CD4-positive, alpha-beta memory T cell (primary cell): ENCODE measurements at places on chromosomes 16 and 17.
A peak's percentile ranks its signal among the peaks of the same experiment; 100 is the strongest.

GRCh38 chr16:30786936-30787612, at the start of gene ZNF629:
Gene ZNF629, minus strand, starts transcription at chr16:30787205. Its CDS starts 2,723 bp downstream, at chr16:30784482.
- no peak for DNase-seq

GRCh38 chr16:4313563-4314531, 2.0 kb upstream of the GLIS2 start:
- DNase-seq = peak; percentile 15

DNA sequence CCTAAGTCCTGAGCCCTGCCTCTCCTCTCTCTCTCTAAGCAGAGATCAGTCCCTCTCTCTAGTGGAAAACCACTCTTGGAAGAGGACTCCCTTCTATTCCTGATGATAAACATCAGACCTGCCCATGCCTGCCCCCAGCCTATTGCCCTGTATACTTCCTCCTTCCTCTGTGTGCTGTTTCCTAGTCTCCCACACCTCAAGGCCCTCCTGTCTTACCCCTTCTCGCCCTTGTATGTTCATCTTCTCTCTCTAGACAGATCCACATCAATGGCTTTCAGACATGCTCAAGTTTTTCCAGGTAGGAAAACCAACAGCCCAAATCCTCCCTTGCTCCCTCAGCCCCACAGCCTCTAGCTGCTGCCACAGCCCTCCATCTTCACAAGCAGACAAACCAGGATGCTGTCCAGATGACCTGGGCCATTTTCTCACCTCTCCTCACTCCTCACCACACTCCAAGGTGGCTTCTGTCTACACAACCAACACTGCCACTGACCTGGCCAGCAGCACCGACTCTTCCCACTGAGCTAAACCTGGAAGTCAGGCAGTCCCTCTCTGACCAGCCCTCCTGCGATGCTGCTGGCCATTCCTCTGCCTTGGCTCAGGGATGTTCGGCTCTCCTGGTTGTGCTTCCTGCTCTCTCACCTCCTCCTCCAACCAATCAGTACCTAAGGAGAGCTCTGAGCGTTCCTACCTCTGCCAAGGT, 36.3 kb downstream of the MARF1 start:
- DNase-seq = no peak

- no peak for DNase-seq
Measured at GRCh38 chr17:64544742-64545141, 38.0 kb downstream of the CEP95 start.

DNA sequence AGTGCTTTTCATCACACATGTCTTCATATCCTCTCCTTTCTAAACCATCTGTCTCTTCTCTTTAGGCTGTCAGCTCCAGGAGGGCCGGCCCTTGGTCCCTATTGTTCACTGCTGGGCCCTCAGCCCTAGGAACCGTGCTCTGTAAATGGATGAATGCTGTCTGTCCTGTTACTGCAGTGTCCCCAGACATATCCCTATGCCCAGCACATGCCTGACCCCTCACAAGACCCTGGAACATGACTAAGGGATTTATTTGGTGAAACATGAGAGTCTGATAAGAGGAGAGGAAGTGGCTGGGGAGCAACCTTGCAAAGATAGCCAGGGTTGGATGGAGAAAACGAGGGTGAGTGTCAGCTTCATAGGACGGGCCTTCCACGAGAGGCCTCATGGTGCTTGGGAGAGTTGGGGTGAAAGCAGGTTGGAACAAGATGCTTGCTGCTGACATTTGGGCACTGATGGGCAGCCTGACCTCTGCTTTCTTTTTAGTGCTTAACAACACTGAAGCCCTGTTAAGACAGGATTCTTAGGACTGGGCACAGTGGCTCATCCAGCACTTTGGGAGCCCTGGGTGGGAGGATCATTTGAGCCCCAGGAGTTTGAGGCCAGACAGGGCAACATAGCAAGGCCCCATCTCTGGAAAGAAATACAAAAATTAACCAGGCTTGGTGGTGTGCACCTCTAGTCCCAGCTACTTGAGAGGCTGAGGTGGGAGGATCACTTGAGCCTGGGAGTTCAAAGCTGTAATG, 39.0 kb downstream of the ABCC1 start:
- no peak for DNase-seq

- no peak for DNase-seq
Measured at GRCh38 chr16:2954656-2955381, 9.3 kb upstream of the KREMEN2 start.

DNA sequence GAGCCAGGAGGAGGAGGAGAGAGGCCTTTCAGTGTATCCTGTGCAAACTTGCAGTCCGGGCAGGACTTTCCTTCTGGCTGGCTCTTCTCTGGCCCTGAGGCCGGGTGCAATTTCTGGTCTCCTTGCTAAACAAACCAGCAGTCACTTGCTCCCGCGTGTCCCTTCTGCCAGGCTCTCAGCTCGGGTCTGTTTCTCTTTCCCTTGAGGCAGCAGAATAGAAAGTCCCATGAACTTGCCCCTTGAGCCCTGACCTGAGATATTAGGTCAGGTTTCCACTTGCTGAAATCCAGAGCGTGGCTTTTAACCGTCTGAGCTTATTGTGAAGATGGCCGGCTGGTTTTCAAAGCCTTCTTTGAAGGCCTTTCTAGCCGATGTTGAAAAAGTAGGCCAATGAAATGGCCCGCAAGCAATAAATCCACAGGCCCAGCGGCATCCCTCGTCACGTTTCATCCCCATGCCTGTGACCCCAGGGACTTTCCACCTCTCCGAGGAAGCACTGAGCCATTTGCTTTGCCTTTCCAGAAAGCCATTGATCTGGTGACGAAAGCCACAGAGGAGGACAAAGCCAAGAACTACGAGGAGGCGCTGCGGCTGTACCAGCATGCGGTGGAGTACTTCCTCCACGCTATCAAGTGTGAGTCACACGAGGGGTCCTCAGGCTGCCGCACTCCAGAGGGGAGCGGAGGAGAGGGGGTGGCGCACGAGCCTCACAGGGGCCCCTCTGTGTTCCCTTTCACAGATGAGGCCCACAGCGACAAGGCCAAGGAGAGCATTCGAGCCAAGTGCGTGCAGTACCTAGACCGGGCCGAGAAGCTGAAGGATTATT, 4.5 kb downstream of the VPS4A start:
- DNase-seq = no peak

GRCh38 chr17:17935321-17936271, 36.6 kb downstream of the TOM1L2 start:
- no peak for DNase-seq

- no peak for DNase-seq
Measured at GRCh38 chr16:52498328-52499059, 48.4 kb downstream of the TOX3 start.

DNA sequence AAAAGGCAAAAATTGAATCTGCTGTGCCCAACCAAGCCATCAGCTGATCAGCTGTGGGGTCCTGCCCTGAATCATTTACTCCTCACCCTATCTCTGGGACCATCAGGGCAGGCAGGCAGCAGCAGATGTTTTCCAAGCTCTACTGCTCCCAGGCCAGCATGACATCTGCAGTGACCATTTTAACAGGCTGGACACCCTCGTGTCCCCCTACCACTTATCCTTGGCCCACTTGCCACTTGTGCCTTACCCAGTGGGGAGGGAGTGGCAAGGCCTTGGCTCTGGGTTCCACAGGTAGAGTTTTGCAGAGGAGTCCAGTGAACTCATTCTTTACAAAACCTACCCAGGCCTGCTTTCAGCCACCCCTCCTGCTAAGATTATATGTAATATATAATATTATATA, 12.0 kb upstream of the CA4 start:
- DNase-seq = no peak

DNA sequence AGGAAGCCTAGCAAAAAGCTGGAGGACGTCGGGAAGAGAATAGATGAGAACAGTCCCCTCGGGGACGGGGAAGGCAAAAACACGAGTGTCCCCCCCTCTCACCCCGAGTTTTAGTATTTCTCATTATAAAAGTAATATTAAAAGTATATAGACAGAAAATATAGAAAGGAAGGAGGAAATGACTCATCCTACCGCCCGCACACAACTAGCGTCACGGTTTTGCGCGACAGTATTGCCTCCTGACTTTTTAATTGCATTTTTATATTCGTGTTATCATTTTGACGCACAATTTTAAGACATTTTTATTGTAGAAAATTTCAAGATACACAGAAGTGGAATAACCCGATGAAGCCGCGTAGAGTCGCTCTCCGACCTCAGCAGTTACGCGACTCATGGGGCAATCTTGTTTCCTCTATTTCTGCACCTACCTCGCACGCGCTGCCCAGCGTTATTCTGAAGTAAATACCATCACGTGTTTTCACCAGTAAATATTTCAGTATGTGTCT, 652 bp upstream of the SLC25A19 start:
- no peak for DNase-seq

DNA sequence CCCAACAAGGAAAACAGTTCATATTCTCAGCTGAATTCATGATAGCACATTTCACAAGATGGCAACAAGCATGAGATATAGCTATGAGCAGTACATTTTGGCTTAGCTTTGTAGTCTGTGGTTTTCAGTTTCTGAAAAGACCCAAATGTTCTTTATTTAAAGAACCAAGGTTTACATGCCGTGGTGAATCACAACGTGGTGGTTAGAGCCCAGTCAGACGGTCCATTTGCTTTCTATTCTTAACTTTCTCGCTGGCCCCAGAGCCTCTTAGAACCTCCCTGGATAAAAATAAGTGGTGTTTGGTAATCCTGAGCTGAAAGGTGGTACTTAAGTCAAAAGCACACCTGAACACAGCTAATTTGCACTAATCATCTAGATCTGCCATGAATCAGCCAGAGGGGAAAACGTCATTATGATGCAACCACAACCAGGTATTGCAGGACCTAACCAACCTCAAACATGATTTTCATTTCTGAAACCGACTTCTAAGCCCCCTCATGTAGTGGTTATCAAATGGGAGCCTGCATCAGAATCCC, 18.6 kb upstream of the HAPSTR1 start:
- no peak for DNase-seq

- no peak for DNase-seq
Measured at GRCh38 chr17:79176792-79177601, 102.4 kb downstream of the ENGASE start.

GRCh38 chr17:38448208-38448771, 20.0 kb downstream of the ARHGAP23 start:
- DNase-seq = no peak

DNA sequence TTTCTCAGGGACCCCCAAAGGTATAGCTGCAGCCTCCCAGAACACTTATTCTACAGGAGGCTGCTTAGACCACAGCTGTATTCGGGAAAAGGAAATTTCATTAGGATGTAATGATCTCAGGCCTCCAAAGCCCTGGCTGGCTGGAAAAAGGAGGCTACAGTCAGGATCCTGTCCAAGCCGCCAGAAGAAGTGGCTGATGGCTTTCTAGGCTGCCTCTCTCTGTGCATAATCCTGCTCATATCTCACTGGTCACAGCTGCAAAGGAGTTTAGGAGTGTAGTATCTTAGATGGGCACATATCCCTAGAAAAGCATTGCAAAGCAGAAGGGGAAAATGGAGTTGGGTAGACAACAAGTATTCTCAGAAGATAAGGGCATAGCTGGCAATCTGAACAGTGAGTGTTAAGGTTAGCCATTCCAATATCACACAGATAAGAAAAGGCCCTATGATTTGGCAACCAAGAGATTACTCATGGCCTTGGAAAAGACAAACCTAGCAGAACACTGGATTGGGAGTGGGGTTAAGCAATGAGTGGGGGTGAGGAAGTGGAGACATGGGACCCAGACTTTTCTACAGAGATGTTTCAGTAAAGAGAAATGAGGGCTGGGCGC, 26.0 kb upstream of the PRKCA start:
- DNase-seq = no peak

- no peak for DNase-seq
Measured at GRCh38 chr17:32259586-32259985, 6.0 kb upstream of the RHBDL3 start.

DNA sequence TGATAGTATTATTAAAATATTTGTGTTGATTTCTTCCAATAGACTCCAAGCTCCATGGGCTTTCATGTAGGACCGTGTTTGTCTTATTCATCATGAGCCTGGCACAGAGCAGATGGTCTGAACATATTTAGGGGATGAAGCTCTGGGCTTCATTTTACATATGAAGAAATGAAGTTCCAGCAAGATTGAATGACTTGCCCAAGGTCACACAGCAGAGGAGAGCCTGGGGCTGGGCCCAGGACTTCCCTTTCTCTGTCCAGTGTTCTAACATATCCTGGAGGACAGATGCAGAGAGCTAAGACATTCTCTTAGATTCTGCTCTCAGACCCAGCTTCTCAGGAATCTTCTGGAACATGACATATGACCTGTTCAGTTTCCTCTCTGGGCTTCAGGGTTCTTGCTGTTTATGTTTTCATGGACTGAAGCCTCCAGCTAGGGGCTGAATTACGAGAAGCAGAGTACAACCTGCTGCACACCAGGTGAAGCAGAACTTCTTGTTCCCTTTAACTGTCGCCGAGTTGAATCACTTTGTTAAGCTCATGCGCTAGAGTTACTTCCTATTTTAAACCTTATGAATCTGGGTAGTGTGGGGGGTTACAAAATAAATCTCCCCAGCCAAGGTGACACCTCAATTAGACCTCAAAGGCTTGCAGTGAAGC, 53.6 kb downstream of the GPRC5B start:
- DNase-seq = no peak

DNA sequence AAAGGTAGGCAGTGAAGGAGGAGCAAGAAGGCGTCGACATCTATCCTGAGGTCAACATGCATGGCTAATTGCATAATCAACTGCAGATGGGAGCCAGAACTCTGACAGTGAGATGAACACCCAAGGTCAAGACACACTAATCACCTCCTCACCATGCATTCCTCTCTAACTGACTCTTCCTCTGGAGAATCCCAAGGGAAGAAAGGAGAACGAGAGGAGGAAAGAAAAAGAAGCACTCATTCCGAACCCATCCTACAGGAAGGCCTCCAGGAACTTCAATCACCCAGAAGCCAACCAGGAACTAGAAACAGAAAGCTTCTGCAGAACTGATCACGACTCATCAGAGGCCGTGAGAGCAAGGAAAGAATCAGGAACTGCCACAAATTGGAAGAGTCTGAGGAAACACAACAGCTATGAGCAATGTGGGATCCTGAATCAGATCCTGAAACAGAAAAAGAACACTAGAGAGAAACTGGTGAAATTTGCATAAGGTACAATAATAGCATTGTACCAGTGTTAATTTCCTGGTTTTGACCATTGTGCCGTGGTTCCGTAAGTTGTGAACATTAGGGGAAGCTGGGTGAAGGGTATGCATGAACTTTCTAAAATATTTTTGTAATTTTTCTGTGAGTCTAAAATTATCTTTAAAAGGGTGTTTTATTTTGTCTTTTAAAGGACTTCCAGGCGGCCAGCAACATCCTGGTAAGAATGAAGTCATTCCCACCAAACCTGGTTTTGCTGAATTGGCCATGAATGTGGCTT, 10.0 kb upstream of the BEAN1 start:
- DNase-seq = no peak

DNA sequence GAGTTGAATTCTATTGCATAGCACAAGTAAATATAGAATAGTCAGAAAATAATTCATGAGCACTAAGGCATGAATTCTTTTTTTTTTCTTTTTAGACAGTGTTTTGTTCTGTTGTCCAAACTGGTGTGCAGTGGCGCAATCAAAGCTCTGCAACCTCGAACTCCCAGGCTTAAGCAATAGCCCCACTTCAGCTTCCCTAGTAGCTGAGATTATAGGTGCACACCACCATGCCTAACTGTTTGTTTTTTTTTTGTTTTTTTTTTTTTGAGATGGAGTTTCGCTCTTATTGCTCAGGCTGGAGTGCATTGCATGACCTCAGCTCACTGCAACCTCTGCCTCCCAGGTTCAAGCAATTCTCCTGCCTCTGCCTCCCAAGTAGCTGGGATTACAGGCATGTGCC, 16.6 kb downstream of the TUBD1 start:
- no peak for DNase-seq

- DNase-seq = no peak
Measured at GRCh38 chr16:10045947-10046346, 136.3 kb downstream of the GRIN2A start.
